H1 (cell line): ENCODE measurements at places on chromosomes 16 and 17.

DNA sequence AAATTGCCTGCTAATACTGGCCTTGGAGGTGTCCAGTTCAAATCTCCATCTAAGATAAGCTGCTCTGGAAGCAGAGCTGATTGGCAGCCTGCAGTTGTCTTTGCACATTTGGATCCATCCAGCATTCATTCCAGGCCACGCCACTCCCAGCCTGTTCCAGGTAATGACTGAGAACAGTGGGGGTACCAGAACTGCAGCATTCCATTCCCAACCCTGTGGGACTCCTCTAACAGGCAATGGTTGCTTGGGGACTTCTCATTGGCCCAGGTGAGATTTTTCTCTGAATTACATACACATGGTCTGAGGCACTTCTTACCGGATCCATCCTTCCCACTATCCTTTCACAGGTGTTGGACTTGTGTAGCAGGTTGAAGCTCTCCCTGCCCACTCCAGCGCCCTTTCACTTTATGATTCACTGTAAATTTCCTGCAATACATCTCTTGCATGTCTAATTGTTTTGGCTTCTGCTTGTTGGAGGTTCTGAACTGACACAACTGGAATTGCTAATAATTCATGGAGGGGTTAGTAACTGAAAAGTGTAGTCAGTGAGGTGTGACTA is 206.1 kb upstream of the ZFHX3 start:
- no peak for DNase-seq

DNA sequence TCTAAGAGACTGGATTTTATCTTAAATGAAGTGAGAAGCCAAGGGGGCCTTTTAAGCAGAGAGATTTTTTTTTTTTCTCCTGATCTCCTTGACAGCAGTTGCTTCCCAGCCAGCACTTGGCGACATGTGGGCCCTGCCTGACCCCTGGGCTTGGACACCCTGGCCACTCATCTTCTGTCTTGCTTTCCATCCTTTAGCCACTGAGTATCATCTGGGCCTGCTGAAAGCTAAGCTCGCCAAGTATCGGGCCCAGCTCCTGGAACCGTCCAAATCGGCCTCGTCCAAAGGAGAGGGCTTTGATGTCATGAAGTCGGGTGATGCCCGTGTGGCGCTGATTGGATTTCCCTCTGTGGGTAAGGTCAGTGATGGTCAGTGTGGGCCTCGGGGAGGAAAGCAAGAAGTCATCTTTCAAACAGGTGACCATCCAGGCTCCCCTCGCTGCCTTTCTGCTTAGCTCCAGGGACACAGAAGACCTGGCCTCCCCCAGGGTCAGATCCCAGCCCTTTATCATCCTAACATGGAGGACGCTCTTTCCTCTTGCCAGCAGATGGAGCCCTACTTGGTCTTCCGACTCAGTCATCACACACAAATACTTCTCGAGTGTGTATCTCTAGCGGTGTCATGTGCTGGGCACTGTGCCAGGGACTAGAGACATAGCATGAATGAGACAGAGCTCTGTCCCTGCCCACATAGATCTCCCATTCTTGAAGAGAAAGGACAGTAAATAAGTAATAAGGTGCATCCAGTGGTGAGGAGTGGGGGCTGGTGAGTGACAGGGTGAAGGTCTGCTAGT is 6.1 kb downstream of the DRG2 start:
- no peak for DNase-seq

DNA sequence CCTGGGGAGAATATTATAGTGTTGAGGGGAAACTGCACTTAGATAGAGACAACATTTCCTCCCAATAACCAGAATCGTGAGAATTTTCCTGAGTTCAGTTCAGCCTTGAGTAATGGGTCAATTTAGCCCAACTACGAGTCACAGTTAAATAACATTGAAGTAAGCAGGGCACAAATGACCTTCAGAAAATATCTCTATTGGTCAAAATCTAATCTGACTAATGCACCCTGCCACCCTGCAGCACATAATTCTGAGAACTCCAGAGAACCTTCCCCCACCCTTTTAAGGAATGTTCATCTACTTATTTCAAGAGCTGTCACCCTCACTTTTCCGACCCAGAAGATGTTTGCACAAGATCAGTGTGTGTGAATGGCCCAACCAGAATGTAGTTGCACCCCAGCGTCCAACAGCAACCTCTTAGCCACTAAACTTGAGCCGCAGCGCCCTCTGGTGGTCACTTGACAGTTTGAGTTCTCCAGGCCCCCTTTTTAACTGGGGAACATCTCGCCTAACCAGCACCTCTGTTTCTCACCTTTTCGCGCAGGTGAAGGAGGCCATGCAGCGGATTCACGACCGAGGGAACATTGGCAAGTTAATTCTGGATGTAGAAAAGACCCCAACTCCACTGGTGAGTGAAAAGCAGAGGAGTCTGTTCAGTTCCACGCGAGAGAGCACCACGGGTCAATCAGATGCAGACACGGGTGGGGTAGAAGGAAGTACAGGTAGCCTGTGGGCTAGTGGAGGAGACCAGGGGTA is 50.9 kb upstream of the CLEC3A start:
- peak; percentile 95 for DNase-seq

DNA sequence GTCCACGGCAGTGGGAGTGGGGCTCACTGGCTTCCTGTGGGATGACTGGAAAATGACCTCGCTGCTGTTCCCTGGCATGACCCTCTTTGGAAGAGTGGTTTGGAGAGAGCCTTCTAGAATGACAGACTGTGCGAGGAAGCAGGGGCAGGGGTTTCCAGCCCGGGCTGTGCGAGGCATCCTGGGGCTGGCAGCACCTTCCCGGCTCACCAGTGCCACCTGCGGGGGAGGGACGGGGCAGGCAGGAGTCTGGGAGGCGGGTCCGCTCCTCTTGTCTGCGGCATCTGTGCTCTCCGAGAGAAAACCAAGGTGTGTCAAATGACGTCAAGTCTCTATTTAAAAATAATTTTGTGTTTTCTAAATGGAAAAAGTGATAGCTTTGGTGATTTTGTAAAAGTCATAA is 7.8 kb upstream of the RNF213 start:
- peak; percentile 46 for DNase-seq

GRCh38 chr16:57384248-57385070 is 12.2 kb downstream of the CX3CL1 start:
- DNase-seq: no peak

DNA sequence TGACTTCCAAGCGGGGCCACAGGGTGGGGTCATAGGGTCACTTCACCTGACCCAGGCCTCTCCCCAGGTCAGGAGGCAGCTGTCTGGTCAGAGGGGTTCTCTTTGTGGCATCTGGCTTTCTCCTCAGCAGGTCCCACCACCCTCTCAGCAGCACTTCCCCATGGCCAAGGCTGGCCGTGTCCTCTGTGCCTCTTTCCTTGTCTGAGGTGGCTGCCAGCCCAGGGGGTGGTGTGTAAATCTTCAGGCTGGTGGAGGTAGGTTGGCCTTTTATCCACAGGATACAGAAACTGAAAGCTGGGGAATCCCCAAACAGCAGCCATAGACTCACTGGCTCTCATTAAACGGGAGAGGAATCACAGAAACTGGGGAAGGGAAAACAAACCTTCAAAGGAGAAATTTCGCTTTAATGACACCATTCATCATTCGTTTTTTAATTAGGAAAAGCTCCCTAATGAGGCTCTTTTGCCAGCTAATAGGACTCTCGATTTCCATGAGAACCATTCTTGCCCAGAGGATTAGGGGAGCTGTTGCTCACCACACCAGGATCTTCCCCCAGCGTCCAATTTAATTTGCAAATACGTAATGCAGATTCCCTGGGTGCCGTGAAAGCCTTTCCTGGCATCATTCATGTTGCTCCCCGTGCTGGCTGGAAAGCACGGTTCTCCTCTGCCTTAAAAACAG is 18.0 kb downstream of the C17orf75 start:
- DNase-seq: no peak

DNA sequence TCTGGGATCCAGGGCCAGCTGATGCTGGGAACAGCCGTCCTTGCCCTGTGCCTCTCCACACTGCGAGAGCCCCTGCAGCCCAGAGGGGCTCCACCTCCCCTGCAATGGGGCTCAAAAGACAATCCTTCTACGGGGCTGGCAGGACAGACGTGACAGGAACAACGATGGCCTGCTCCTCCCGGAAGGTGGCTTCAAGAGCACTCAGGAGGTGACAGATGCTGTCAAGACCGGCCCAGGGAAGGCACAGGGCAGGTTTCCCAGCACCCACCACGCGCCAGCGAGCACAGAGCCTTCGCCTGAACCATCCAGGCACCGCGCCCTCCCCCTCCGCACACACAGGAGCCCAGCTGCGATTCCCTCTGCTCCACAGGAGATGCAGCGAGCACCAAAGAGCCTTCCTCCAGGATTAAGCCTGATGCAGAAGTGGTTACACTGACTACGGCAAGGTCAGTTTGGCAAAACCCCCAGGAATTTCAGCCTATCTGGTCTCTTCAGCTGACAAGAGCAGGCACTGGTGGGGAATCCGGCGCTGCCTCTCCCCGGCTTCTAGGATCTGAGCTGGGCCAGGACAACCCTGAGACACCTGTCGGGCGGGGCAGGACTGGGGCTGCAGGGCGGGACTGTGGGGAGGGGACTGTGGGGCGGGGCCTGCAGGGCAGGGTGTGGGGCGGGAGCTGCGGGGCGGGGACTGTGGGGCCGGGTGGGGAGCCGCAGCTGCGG is 103.4 kb downstream of the ZNF778 start:
- no peak for DNase-seq

DNA sequence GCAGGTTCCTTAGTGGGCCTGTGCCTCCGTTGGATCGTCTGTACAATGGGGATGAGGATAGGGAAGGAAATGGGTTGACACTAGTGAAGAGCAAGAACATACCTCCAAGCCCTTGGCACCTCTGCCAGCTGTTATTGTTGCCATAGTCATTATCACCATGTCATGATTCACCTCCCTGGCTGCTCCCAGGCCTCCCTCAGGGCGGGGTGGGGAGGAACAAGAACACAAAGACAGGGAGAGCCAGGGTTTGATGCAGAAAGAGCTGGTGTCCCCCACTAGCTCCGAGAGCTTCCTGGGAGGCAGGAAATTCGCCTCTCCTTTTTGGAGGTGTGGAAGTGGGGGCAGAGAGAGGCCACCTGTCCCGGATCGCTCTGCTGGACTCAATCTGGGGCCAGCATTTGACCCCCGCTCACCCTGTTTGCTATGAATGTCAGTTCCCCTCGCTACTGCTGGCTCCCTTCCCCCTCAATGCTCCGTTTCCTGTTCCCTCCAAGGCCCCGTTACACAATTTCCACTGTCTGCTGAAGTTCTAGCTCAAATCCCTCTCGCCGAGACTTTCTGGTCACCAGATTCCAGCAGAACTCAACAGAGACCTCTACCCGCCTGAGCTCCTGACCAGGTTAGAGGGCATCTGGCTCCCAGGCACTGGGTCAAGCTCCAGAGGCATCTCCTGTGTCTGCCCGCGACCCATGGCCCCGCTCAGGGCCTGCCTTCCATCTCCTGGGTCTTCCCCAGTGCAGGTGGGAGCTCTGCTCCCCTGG is 9.1 kb downstream of the TIMP2 start:
- no peak for DNase-seq

GRCh38 chr17:74467221-74467951 is 952 bp downstream of the CD300A start:
- DNase-seq: no peak

- DNase-seq: no peak
Observed at GRCh38 chr17:64172510-64172909, 42.6 kb upstream of the ERN1 start.

DNA sequence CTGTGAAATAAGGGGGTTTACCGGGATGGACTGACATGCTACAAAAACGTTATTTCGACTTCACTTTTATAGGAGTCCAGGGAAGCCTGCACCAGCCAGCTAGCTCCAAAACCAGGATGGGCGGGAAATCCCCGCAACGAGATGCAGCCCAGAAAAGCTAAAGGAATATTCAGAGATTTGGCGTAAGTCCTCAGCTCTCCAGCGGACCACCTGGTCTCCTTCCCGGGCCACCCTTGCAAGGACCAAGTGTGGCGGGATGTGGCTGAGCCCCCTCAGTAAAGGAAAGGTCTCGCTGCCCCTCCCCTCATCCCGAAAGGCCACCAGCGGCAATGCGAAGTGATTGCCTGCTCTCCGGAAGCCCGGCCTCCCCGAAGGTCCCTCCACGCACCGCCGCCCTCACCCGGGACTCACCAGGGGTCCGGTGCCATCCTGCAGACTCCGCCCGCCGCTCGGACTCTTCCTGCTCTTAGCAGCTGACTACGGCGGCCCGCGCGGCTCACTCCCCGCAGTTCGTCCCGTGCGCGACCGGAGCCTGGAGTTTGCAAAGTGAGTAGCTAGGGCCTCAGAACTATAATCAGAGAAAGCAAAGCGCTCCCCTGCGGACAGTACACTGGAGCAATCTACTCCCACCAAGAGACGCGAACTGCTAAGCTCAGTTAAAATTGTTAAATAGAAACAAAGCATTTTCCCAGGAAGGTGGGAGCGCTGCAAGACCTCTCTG is at the start of gene STX8:
Gene STX8, minus strand, starts transcription at position 440 of the 721 bp plus-strand sequence. Its CDS starts 12 bp downstream, at position 428.
- DNase-seq: peak; percentile 43

DNA sequence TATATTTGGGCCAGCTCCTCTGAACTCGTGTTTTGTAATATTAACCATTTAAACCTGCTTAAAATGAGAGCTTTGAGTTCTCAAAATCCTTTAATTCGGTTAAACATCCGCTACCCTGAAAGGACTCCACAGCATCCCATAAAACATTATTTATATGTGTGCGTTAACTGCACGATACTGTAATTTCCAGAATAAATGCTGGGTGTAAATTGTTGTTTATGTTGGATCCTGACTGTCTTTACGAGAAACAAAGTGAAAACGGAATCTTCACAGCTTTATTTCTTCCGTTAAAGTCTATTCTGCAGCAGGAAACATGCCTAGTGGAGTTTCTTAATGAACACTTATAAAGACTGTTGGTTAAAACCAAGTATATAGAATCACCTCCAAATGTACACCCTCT is 143.4 kb downstream of the SNX11 start:
- DNase-seq: no peak

GRCh38 chr17:65488665-65489064 is 72.8 kb downstream of the AXIN2 start:
- DNase-seq: no peak

- no peak for DNase-seq
Observed at GRCh38 chr17:41665566-41666236, 23.0 kb upstream of the EIF1 start.

DNA sequence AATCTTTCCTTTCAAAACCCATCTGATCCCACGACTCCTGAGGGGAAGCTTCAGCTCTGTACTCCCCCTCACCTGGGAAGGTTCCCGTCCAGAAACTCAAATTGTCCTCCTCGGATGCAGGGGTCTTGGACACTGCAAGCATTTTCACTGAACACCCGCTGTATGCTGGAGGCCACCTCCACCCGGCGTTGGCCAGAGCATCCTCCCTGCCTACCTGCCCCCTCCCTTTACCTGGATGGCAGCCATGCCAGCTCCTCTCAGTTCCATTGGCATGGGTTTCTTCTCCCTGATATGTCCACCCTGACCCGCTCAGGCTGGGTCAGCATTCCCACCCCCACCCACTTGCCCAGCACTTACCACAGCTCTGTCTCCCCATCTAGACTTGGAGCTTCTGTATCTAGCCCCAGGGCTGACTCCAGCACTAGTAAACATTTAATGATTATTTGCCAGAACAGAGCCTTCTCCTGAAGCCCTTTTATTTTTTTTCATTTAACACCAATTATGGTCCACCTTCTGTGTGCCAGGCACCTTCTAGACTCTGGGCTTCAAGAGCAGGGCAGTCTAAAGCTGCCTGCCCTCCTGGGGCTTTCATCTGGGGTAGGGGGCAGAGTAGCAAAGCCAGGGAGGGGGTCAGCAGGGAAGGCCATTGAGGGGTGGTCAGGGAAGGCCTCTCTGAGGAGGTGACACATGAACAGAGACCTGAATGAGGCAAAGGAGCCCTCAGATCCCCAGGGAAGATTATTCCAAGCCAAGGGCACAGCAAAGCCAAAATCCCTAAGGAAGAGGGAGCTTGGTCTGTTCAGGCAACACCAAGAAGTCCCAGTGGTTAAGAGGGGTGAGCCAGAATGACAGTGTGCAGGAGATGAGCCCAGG is 8.9 kb upstream of the KRT19 start:
- no peak for DNase-seq

- DNase-seq: no peak
Observed at GRCh38 chr16:10694830-10695229, at the start of gene TEKT5. Gene TEKT5 (minus strand): TSS chr16:10694930. CDS start chr16:10694873, 57 bp downstream.
